ENCODE measurements at places on chromosomes 6 and 20.

GRCh38 chr6:117495425-117495824 is 13.0 kb downstream of the DCBLD1 start:
- DNase-seq = no peak

DNA sequence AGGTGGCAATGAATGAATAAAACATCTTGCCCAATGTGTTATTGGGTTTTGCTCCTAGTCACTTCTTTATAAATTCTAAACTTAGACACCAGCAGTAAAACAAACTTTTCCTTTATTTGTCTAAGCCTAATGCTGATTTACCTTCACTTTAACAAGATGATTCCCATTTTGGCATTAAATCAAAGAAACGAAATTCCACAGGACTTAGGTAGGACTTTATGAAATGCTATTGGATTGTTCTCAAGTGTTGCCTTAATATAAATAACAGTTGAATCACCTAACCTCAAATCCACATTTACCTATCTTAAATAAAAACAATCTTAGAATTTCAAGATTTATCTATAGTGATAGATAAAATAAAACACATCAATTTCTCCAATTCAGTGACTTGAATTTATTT is 831.8 kb downstream of the EPHA7 start:
- DNase-seq = no peak

DNA sequence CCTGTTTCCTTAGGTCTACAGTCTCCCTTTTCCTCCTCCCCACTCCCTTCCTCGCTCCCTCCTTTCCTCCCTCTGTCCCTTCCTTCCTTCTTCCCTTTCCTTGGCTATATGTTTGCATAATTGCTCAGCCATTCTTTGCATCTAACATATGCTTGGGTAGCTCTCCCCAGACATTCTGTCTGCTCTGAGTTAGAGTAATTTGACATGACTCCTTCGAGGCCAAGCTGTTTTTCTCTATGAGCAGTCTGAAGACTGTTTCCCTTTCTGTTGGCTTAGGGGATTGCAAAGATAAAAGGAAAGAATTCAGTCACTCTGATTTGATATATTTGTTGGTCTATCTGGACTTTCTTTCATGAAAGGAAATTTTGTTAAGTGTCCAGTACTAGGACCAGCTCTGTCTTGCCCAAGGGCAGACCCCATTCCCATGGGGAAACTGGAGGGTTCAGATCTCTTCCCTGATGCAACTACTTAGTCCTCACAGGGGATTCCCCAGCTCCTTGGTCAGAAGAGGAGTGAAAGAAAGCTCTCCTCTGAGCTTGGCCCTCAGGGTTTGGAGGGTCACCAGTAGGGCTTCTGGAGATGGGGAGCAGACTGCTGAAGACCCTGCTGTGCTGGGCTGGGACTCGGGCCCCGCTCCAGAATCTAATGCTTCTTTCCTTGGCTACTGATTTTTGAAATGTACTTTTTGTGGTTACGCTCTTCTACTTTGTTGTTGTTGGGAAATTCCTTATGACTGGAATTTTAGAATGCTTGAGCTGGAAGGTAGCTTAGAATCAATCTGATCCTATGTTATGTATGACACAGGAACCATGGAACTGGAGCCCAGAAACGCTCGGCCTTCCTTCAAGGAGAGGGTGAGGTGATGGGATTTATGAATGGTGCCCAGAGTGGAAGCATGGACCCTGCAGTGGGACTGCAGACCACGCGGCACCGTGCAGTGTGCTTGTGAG is 63.7 kb upstream of the SLC22A23 start:
- peak; percentile 66 for DNase-seq

GRCh38 chr6:156971153-156971885 is 194.1 kb downstream of the ARID1B start:
- DNase-seq = no peak

- no peak for DNase-seq
Observed at GRCh38 chr6:24564081-24564480, 69.3 kb downstream of the ALDH5A1 start.

- DNase-seq = peak; percentile 62
Observed at GRCh38 chr6:133528566-133528965, 287.4 kb downstream of the EYA4 start.

DNA sequence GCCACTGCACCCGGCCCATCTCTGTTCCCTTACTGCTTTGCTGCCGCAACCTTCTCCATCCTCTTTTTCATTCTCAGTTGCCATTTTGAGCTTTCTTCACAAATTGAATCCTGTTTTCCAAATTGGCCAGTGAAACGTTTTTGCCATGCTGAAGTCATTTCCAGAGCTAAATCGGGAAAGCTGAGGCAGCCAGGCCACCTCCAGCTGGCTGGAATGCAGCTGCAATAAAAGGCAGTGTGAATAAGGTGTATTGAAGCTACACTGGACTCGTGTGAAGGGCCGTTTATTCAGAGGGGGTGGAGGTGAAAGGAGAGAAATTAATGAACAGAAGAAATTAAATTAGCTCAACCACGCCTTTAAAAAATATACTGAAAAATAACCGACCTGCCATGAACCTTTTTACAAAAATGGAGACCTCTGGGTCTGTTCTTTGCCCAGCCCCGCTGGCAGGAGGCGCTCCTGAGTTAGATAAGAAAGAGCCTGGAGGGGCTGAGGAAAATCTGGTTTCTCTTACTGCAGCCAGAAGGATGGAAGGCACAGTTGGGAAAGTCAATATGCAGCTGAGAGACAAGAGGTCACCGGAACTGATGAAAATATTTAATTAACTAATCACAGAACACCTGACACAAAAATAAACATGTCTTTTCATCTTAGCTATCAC is 283.9 kb downstream of the FOXC1 start:
- no peak for DNase-seq

- DNase-seq = no peak
Observed at GRCh38 chr6:161367472-161367871, 93.6 kb upstream of the AGPAT4 start.

- DNase-seq = no peak
Observed at GRCh38 chr6:137870744-137871247, 3.7 kb downstream of the TNFAIP3 start.

DNA sequence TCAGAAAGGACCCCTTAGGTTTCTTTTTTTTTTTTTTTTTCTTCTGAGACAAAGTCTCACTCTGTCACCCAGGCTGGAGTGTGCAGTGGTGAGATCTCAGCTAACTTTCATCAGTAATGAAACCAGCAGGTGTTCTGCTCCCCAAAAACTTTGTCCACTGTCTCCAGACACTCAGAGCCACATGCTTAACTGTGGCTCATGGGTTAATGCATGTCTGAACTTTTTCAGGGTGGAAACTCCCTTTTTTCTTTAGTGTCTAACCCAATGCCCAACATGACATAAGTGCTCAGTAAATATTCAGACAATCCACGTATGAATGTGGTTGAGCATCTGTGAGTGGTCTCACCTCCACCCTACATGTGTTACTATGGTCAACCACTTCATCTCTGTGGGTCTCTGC is 45.4 kb downstream of the MYB start:
- no peak for DNase-seq

Data from umbilical cord (tissue), 2 donors.